ENCODE measurements at places on chromosomes 3 and 15.

DNA sequence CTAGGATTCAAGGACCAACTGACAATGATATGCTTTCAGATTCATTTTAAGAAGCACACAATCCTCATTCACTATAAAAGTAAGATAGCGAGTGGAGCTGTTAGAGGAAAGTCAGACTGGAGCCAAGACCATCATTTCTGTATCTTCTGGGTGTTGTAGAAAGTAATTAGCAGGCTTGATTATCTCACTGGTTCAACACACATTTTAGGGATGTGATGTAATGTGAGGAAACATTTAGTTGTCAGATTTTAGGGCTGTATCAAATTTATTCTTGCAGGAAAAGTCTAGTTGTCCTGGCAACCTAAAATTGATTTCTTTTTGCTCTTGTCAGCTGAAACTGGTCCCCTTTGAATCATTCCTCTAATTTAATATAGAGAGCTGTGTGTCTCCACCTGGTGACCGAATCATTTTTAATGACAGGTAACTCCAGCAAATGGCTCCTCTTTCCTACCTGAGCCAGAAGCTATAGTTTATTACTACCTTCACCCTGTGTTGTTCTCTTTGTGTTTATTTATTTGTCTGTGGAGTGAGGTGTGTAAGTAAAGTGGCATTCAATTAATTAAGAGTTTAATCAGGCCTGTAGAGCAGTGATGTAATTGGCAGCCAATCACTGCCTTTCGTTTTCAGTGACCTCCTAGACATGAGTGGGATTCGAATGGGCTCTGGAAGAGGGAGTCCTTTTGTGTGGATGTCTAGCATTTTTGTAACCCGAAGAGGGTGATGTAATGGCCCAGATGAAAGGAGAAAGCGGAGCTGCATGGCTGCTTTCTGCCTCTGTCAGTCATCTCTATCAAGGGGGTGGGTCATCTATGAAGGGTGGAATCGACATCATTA, 125.8 kb downstream of the LPP start:
- DNase-seq, result no peak

DNA sequence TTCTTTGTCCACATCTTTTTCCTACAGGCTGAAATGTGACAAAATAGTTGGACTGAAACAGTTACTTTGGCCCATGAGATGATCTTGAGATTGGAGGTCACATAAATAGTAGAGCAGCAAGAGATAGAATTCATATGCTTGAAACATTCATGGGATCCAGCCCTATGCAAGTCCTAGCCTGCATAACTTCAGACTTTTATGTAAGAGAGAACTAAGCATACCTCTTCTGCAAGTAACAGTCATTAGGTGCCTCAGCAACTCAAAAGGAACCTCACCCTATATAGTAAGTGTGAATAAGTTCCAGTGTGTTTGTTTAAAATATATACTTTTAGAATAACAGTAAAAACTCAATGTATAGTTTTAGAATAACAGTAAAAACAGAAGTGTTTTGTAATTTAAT, 138.0 kb upstream of the P2RY1 start:
- no peak for DNase-seq

- no peak for DNase-seq
Measured at GRCh38 chr3:127763337-127763736, 59.0 kb downstream of the MGLL start.

DNA sequence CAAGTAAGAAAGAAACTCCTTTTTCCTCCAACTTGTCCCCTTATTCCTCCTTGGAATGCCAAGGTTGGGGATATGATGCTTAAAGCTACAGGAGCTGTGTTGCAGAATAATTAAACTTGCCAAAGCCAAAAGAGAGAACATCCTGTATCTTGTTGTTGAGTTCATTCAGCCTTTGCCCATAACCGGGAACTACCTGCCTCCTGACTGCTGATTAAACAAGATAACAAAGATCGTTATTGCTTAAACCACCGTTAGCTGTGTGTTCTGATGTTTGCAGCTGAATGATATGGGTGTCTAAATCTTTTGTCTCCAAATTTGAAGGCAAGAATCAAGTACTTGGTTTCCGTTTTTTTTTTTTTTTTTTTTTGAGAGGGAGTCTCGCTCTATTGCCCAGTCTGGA, 61.5 kb downstream of the DPPA2 start:
- no peak for DNase-seq

- peak; percentile 24 for DNase-seq
Measured at GRCh38 chr15:90087454-90088154, 14.7 kb downstream of the IDH2 start.

DNA sequence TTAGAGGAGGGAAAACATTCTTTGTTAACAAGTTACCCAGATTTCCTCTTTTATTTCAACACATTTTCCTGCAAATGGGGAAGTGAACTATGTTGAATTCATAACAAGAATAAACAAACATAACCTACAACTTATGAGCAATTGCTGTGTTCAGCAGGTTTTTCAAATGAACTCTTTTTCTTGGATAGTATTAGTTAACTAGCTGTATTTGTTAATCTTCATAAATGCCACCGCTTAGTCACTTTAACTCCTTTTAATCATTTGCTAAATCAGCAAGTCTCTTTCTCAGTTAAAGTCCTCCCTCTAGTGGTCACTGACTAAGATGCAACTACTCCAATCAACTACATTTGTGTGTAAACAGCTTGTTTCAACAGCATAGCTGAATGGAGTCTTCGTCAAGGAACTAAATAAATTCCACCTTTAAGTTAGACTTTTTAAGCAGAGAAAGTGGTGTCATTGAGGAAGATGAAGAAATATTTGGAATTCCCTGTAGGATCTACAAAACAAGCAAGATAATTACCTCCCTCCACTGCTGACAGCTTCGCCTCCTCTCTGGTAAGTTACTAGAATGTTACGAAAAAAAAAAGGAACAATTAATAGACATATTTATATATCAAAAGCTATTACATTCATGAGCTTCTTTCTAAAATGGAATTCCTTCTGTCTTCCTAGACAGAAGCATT, 1122.0 kb downstream of the ROBO1 start:
- DNase-seq, result peak; percentile 77

DNA sequence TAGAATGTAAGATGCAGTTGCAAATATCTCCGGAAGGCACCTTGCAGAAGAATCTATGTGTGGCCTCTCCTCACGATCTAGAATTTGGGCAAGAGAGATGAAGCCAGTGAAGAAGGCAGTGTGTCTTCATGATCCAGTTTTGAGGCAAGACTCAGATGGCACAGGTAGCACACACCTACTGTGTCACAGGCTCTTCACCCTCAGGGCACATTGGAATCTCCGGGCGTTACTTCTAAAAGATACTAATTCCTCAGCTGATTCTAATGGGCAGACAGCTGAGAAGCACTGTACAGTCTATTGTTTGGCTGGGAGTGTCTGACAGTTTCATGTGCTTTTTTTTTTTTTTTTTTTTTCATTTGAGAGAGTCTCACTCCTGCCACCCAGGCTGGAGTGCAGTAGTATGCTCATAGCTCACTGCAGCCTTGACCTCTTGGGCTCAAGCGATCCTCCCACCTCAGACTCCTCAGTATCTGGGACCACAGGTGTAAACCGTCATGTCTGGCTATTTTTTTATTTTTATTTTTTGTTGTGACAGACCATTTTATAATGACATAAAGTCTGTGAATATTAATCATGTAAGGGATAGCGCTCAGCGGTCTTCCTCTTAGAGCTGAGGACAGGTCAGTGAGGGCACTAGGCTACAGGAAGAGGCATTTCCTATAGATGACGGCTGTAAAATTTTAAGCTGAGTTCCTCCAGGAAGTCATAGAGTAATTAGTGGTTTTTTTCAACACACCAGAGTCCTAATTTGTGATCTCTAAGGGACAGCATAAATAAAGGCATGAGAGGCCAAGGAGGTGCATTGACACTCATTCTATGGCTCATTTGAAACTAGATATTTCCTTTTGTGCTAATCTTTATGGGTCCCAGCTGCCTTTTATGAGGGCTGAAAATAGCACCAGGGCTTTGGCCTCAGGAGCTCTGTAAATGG, 4.0 kb downstream of the C3orf52 start:
- no peak for DNase-seq

- peak; percentile 7 for DNase-seq
Measured at GRCh38 chr15:90481023-90481422, 48.7 kb upstream of the CRTC3 start.

DNA sequence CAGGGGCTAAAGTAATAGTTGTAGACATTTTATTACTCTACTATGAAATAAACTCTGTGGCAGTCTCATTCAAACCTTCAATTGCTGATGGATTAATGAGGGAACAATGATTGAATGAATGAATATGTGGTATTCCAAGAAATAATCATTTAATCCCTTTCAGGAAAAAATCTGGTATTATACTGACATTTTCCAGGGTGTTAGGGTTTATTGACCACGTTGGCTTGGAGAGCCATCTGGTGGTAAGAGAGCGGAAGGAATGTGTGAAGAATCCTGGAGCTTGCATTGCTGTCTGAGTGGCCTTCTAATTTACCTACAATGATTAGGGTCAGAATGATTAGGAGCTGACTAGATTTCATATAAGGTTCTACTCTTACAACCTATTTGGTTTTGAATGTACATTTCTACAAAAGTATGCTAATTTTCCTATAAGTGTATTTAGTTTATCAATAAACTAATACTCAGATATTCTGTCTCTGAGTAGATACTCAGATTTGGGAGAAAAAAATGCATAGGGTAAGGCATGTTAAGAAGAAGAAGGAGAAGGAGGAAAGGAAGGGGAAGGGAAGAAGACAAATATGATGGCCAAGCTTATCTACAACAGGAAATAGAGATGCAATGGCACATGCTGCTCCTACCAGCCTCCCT, 249.9 kb downstream of the ROBO1 start:
- peak; percentile 25 for DNase-seq

DNA sequence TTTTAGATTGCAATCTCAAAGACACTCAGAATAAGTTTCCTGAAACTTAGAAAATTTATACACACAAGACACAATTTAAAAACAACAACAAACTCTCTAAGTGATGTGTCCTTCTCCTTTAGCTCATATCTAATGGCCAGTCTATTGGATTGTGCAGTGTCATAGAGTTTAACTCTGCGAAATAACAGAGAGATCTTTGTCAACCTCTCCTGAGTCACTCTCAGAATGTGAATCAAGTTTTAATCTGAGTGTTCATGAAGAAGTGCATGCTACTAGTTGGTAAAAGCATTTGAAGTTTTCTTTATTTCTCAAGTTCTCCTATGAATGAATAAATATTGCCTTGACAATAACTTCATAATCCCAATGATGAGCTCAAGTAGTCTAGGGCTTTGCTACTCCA, 284.5 kb upstream of the DNAJC19 start:
- no peak for DNase-seq

GRCh38 chr15:40787344-40787841, 17.6 kb downstream of the C15orf62 start:
- peak; percentile 93 for DNase-seq

GRCh38 chr3:195455789-195456188, 13.0 kb upstream of the ACAP2 start:
- no peak for DNase-seq

DNA sequence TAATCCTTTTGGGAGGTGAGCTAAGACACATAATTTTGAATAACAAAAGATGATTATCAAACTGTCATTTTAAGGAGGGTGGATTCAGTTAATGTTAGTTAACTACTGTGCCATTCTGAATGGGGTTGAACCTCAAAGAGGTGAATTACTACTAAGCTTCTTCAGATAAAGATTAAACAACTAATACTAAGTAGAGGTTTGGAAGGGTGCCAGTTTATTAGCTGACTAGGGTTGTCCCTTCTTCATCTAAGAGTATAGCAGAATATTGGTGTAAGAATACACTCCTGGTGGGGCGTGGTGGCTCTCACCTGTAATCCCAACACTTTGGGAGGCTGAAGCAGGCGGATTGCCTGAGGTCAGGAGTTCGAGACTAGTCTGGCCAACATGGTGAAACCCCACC, 123.1 kb upstream of the LRRFIP2 start:
- no peak for DNase-seq

DNA sequence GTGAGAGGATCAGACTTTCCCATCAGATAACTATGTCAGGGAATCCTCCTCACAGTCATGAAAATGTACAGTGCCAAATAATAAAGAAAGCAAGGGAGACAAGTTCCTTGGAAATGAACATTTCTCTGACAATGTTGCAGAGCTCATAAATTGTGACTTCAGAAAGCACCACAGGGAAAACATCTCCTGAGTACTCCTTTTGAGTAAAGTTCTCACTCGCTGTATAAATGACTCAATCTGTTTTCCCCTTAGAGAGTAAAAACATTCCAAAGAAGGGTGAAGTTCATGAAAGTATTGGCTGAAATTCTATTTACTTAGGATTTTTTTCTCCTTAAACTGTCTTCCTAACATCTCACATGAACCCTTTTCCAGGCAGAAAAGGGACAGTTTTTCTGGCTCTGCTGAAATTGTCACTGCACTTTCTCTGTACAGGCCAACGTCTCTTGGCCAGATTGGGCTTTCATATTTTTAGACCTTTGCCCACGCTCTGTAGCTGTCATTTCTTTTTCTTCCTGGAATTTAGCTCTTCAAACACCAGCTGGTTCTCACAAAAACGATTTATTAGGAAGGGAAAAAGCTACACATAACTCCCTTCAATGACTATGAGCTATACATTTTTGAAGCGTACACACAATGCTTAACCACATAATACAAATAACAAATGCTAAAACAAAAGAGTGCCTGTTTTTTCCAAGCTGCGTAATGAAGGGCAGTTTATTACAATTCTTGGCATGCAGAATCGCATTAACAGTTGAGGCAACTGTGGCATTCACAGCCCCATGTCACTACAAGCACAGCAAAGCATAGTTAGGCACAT, 216.1 kb downstream of the ATP8B4 start:
- peak; percentile 89 for DNase-seq

GRCh38 chr3:79285871-79286270, 481.9 kb downstream of the ROBO1 start:
- no peak for DNase-seq

- DNase-seq, result no peak
Measured at GRCh38 chr3:101300073-101300472, 20.3 kb downstream of the IMPG2 start.

DNA sequence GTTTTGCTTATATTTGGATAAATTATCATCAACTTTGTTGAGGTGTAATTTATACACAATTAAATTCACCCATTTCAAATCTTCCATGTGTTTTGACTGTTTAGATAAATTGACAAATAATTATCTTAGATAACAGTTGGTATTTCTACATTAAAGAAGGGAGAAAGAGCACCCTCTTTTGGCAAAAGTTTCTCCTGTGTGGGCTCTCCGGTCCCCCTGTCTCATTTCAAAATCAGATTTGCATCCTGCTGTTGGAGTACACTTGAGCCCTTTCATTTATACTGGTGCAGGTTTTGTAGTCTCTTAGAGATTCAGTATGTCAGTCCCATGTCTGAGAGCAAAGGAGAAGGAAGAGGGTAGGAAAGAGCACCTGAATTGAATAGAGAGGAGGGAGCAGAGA, 49.4 kb downstream of the NKIRAS1 start:
- no peak for DNase-seq

- DNase-seq, result no peak
Measured at GRCh38 chr3:32623532-32623931, 52.9 kb upstream of the DYNC1LI1 start.

Measured in AG10803 (cell line).